GM03348 (cell line): ENCODE measurements at places on chromosomes 1 and 21.

GRCh38 chr1:228079601-228080263 lies 2.8 kb upstream of the ARF1 start:
- DNase-seq, result no peak

DNA sequence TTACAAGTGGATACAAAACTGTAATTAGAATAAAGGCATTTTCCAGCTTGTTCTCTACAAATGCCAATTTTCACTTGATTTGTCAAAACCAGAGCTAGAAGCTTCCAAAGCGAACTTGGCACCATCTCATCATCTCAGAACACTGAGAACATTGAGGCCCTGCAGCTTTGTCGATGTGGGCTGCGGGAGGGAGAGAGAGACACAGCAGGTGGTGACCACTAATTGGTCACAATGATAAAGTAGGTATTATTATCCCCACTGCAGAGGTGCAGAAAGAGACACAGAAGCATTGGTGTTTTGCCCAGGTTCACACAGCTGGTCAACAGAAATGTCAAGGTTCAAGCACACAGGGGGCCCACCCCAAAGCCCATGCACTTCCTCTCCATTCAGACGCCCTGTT lies 72.2 kb upstream of the KRTAP19-8 start:
- DNase-seq, result no peak

DNA sequence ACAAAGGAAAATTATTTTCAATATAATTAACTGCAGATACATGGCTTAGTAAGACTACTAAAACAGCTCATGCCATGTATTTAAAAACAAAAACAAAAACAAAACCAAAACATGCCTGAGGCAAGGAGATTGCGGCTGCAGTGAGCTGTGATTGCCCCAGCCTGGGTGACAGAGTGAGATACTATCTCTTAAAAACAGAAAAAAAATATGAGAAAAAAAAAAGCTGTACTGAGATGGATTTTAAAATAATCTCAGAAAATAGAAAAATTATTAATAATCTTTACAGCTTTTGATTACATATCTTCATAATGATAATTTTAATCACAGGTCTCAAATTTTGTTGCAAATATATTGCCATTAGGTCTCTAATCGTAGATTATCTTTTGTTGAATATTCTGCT lies 24.0 kb upstream of the LIN9 start:
- no peak for DNase-seq

GRCh38 chr21:41659791-41660560 lies 106.9 kb downstream of the RIPK4 start:
- DNase-seq, result no peak

GRCh38 chr1:76607717-76608116 lies 259.6 kb upstream of the ST6GALNAC5 start:
- no peak for DNase-seq

DNA sequence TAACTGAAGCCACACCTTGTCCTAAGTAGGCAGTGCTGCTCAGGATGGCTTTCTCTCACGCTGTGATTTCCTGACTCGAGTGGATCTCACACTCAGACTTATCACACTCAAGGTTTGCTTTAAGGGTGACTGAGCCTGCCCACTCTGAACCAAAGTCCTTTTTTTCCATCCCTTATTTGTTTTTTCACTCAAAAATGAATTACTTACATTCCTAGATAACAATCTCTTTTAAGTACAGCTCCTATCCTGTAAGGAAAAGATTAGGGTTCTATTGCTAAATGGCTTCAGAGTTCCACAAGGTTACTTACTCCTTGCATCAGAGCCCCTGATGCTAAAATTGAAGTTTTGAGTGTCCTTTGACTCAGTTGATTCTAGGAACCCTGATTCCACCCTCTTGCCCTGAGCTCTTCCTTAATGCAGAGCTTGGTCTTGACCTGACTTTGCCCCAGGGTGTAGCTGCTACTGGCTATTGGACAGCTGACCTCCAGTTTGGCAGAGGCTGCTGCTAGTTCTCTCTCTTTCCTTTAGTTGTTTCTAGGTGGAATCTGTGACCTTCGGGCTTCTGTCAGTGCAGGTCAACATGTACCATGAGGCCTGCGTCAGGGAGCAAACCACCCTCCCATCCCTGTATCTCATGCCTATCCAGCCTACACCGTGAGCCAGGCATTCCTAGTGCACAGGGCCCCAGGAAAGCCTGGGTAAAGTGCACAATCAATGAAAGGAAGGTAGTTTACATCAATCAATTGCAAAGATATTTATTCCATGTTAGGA lies 80.1 kb upstream of the CD55 start:
- DNase-seq, result peak; percentile 11

GRCh38 chr1:234862944-234863515 lies 253.1 kb upstream of the IRF2BP2 start:
- peak; percentile 83 for DNase-seq

DNA sequence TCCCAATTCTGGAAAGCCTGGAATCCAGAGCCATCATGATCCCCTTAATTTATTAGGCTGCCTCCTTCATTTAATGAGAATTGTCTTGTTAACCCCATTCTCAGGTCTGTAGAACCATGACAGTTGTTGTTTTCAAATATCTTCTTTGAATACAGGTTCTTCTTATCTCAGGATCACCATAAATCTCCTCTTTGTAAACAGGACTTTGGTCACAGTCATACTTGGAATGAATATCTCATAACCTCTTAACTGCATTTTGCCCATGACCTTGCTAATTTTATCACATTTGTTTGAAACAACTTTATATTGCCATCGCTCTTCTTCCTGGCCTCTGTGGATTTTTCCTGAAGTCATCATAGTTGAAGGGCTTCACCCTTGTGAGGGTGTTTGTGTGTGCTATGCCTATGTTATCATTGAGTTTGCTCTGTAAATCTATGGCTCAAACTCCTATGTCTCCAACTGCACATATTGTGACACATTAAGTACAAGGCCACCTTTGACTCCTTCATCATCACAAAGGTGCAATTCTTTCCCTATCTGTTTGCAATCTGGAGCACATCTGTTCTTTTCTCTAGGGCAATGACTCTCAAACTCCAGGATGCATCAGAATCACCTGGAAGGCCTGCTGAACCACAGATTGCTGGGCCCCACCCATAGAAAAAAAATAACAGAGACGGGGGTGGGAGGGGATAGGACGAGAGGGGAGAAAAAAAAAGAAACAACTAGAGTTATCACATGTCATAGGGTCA lies 54.2 kb downstream of the FCRL5 start:
- no peak for DNase-seq

GRCh38 chr1:212979340-212980122 lies 29.2 kb downstream of the VASH2 start:
- DNase-seq, result no peak

GRCh38 chr1:31866450-31867032 lies 50.7 kb upstream of the SPOCD1 start:
- DNase-seq, result no peak

- no peak for DNase-seq
Measured at GRCh38 chr1:48070396-48070750, 73.2 kb upstream of the TRABD2B start.

GRCh38 chr1:151613282-151613780 lies 1.5 kb downstream of the SNX27 start:
- peak; percentile 14 for DNase-seq

DNA sequence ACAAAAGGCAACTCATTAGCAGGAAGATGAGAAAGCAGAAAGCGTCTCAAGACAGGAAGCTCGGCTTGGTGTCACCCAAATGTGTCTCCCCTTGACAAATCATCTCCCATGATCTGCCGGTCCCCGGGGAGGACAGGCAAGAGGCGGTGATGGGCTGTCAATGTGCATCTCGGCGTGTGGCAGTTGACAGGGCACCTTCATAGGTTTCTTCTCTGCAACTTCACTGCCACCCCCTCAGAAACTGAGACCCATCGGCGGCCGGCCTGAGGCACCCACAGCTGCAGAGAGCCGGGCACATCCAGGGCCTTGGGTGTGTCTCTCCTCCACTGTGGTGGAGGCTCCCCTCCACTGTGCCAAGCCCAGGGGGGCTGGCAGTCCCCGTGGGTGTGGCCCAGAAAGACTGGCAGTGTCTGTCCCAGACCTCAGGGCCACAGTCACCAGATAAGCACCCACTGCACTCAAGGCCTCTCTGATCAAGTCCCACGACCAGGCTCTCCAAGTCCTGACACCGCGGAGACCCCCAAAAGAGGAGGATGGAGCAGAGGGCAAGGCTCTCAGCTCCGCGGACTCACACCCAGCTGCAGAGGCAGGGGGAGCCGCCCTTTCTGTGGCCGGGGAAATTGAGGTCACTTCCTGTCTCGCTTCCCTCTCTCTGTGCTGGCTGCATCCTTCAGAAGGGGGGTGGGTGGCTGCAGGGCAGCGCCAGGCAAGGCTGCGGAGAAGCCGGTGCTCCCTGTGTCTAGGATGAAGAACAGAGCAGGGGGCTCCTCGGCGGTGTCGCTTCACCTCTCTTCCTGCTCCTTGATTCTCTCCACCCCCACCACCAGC lies 39.6 kb upstream of the LBR start:
- DNase-seq, result no peak

DNA sequence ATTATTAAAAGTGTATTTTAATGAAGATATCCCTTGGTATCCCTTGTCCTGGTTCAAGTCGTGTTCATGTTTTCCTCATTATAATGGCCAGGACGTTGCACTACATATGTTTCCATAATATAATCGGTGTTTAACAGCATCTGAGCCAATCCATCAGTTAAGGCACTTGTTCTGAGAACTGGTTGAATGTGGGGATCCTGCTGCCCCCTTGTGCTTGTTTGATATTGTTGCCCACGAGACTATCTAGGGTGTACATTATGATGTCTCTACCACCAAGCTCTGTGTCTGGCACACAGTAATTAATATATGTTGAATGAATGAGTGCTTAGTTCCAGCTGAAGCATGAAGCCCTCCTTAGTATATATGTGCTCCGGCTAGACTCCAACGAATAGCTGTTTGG lies 193.0 kb downstream of the CACNA1E start:
- peak; percentile 22 for DNase-seq

- DNase-seq, result peak; percentile 65
Measured at GRCh38 chr1:15950763-15951295, 25.1 kb downstream of the ZBTB17 start.

DNA sequence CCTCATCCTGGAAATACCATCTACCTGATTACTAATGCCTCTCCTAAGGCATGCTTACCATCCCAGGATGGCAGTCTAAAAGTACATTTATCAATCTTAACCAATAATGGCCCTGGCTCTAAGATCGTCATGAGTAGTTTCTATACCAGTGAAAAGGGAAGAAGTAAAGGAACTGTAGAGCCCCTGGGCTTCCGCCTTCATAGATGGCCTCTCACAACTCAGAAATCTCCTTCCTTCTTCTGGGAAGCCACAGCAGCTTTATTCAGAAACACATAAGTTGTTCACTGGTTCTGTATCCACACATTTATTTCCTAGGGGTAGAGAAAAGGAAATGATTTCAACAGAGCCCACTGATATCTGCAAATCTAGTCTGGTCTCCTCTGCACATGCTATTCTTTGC lies 41.0 kb upstream of the CD5L start:
- DNase-seq, result no peak

- no peak for DNase-seq
Measured at GRCh38 chr1:200960948-200961340, 62.6 kb downstream of the KIF21B start.

- DNase-seq, result no peak
Measured at GRCh38 chr1:36836196-36836883, 198.0 kb downstream of the GRIK3 start.

GRCh38 chr1:198780376-198780775 lies 141.5 kb downstream of the PTPRC start:
- no peak for DNase-seq

DNA sequence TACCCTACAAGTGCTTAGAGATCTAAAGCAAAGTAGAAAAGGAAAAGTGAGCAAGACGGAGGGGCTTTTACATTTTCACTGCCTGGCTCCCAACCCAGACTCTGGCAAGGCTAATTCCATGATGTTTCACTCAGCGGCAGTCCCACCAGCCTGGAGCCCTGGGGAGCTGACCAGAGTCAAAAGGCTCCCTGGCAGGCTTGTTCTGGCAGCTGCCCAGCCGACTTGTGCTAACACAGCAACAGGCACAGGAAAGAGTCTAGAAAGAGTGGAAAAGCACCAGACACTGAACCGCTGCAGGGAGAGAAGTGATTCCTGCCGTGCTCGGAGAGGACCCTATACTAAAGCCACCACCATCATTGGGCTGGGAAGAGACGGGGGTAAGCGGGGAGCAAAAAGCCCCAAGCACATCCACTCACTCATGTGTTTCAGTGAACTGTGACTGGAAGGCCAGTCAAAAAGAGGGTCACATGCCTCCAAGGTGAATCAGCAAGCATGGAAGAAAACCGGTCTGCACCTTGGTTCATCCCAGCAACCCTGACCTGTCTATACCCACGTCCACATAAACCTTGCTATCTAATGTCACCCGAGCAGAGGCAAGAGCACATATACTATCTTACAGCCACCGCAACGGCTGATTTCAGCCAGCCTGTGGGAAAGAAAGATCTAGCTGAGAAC lies 8.0 kb downstream of the SMIM12 start:
- DNase-seq, result no peak

- no peak for DNase-seq
Measured at GRCh38 chr1:225207791-225208190, 220.0 kb downstream of the LBR start.

DNA sequence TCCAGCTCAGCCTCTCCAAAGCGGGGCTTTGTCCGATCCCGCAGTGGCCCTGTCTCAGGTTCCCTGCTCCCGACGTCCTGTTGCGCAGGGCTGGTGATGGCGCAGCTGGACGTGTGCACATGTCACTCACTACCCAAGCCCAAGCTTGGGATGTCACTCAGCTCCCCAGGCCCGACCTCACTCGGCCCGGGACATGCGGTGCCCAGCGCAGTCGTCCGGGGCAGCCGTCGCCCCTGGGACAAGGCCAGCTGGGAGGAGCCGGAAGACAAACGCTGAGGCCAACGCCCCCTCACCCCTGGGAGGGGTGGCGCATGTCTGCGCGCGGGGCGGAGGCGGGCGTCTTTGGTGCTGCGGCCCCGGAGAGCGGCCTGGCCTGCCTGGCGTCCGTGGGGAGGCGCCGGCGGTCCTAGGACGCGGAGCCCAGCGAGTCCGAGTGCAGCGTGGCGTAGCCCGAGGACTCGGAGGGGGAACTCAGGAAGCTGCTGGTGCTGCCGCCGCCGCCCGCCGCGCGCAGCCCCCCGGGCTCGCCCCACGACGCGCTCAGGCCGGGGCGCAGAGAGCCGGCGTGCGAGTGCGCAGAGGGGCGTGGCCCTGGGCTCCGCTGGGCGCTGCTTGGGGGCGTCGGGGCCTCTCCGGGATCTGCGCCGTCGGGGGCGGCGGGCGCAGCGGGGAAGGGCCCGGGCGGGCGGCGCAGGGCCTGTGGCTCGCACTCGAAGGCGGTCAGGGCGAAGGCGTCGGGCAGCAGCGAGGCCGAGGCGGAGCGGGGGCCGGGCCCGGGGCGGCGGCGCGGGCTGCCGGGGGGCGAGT lies 5.2 kb downstream of the HES3 start:
- DNase-seq, result peak; percentile 12

GRCh38 chr1:20329793-20330542 lies 39.3 kb downstream of the VWA5B1 start:
- no peak for DNase-seq

- no peak for DNase-seq
Measured at GRCh38 chr1:213274140-213274539, 223.1 kb downstream of the RPS6KC1 start.

DNA sequence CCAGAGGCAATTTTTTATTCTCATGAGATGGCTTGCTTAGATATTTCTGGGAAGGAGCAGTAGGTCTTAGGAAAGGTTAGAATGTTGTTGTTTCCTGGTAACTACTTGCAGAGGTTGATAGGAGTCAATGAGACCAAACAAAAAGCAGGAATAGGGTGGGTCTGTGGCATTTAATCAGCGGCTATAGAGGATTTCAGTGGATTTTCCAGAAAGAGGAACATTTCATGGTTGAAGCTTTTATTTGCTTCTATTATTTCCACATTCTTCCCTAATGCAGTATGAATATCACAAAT lies 111.3 kb upstream of the PALMD start:
- DNase-seq, result no peak

GRCh38 chr1:206578978-206579374 lies 33.3 kb downstream of the EIF2D start:
- DNase-seq, result no peak

- DNase-seq, result no peak
Measured at GRCh38 chr21:15764878-15765277, 35.1 kb downstream of the USP25 start.
